ENCODE measurements at places on chromosomes 16 and 17.

DNA sequence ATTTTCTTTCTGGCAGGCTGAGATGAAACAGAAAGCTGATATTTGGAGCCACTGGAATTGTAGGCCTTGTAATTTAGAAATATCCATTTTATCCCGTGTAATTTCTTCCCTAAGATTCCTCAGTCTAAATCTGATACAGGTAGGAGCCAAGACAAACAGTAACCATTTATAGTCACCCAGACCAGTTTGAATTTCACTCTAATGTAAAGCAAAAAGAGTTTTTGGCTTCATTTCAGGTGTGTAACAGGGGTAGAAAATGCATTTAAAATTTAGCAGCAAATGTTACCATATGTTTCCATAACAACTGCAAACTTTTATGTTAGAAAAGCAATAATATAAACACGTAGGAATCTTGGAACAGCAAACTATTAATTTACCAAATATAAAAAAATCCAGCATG, 249.4 kb downstream of the FTO start:
- DNase-seq, result no peak

GRCh38 chr17:77887464-77888241, 70.8 kb upstream of the TNRC6C start:
- DNase-seq, result peak; percentile 82

GRCh38 chr17:55456307-55457240, 34.9 kb upstream of the MMD start:
- DNase-seq, result no peak

DNA sequence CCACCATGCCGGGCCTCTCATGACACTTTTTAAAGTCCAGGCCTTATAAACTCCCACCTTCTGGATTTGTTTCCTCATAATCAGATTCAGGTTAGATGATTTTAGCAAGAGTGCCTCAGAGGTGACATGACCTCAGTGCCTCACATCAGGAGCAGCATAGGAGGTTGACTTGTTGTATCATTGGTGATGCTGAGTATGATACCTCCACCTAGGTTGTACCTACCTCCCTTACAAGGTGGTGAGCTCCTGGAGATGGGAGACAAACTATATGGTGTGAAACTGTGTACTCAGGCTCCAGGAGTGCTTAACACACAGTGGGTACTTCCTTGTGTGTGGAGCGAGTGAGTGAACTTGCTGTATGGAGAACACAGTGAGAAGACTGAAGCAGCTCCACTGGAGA, 18.6 kb downstream of the NDUFAB1 start:
- no peak for DNase-seq

DNA sequence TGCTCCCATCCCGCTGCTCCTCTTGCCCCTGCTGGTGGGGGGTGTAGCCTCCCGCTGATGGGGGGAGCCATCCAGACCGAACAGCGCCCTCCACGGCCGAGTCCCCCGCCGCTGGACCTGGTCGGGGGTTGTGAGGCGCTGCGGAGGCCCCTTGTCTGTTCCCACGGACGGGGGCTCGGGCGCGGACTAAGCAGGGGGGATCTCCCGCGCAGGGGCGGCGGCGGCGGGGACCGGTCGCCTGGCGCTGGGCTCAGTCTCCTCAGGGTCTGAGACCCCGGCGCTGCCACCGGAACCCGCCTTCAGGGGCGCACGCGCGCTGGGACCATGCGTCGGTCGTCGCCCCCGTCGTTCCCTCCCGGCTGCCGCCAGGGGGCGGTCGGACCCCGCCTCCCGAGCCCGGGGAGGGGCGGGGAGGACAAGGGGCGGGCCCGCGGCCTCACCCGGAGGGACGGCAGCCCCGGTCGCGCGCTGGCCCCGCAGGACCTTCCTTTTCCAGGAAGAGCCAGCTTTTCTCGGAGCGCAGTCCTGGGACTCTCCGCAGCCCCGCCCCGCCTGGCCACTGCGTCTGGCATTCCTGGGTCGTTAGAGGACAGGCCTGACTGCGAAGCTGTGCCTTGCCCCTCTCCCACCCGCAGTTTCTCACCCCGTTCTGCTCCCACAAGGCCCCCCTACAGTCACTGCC, 6.3 kb upstream of the IL32 start:
- peak; percentile 94 for DNase-seq

DNA sequence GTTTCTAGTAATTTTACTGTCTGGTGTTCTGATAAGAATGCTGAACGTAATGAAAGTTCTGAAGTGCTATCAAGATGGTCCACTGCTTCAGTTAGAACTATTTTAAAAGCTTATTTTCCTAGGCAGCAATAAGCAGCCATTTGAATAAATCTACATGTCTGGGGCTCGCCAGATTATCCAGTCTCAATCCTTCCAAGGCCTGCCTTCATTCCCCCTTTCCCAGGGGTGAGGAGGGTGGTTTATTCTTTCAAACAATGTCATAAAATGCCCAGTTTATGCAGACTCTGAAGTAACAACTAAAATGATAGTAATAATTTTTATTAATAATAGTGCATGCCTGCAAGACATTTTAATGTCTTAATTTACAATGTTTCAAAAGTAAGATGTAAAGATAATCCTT, 2.4 kb downstream of the CDH11 start:
- no peak for DNase-seq

GRCh38 chr17:83199500-83200201, 120.2 kb downstream of the METRNL start:
- peak; percentile 88 for DNase-seq

DNA sequence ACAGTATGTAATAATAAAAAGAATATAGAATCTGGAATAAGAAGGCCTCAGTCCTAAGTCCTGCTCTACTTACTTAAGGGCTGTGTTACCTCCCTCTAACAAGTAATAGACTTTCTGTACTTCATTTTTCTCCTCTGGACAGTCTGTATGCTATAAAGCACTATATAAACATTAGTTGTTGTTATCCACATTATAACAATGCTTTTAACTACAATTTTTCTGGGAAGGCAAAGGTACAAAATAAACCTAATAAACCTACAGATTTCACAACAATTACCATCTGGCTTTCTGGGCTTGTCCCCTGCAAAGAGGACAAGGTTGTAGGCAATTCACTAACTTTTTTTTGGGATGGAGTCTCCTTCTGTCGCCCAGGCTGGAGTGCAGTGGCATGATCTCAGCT, 32.7 kb downstream of the RFFL start:
- no peak for DNase-seq

- no peak for DNase-seq
Observed at GRCh38 chr17:55710829-55711496, 11.7 kb downstream of the TMEM100 start.

GRCh38 chr16:69169051-69169450, 17.9 kb upstream of the SNTB2 start:
- no peak for DNase-seq

DNA sequence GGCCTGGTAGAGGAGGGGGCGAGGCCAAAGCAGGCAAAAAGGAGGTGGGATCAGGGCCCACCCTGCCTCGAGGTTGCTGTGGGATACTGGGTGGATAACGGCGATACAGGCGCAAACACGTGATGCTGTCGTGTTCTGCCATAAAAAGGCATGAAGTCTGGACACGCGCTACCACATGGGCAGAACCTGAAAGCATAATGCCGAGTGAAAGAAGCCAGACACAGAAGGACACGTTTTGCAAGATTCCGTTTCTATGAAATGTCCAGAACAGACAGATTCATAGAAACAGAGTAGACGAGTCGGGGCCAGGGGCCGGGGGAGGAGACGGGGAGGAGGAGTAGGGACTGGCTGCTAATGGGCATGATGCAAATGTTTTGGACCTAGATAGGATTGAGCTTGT, 43.5 kb downstream of the ZDHHC7 start:
- DNase-seq, result no peak

GRCh38 chr16:27465483-27465879, 63.5 kb downstream of the IL21R start:
- DNase-seq, result no peak

GRCh38 chr17:82449131-82449882, 1.2 kb downstream of the CYBC1 start:
- no peak for DNase-seq

DNA sequence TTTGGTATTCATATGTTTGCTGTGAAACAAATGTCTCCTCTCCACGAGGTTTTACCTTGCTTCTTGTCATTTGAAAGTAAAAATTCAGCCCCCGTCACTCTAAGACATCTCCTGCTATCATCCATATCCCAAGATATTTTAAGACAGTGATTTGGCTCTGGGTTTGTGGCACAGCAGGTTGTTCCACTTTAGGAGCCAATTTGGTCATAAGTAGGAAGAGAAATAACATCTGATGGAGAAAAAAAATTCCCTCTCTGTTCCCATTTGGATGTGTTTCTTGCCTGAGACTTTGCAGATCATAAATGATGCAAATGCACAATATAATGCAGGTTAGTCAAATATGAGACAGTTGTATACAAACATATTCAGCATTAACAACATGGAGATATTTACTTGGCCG, 309.5 kb downstream of the CDH8 start:
- no peak for DNase-seq

DNA sequence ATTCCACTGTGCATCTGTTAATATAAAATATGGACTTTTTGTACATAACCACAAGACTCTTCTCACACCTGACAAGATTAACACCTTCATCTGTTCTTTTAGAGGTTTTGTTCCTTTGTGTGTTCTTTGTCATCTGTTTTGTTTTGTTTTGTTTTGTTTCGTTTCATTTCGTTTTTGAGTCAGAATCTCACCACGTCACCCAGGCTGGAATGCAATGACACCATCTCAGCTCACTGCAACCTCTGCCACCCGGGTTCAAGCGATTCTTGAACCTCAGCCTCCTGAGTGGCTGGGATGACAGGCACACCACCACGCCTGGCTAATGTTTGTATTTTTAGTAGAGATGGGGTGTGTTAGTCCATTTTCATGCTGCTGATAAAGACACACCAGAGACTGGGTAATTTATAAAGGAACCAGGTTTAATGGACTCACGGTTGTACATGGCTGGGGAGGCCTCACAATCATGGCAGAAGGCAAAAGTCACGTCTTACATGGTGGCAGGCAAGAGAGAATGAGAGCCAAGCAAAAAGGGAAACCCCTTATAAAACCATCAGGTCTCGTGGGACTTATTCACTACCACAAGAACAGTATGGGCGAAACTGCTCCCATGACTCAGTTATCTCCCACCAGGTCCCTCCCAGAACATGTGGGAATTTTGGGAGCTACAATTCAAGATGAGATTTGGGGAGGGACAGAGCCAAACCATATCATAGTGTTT, 22.3 kb downstream of the C16orf90 start:
- DNase-seq, result peak; percentile 15

GRCh38 chr16:8919089-8919933, 37.2 kb downstream of the LITAFD start:
- no peak for DNase-seq

DNA sequence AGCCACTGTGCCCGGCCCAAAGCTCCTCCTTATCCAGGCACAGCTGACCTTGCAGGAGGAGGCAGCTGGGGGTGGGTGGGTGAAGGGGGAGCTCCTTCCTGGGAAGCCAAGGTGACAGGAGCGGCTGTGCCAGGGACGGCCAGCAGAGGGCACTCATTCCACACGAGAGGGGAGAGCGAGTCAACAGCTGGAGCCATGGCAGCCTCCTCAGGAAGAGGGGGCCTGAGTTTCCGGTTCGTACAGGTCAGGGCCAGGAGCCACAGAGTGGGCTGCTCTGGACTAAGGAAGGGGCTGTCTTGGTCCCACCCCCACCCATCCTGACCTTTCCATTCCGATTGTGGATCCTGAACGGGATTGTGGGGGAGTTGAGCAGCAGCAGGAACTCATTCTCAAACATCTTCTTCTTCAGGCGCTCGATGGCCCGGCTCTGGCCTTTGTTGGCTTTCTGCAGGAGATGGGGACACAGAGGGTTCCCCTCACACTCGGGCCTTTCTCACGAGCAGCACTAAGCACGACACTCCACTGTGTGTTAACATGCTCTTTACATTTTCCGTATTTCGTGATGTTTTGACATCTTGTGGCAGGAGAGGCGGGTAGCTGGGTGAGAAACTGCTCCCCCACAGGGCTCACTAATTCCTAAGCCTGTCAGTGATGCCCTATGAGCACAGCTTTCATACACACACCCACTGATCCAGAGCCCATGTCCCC, 61.6 kb downstream of the TIMM22 start:
- DNase-seq, result peak; percentile 40

GRCh38 chr17:44575403-44575802, 18.1 kb downstream of the FZD2 start:
- DNase-seq, result no peak

GRCh38 chr17:61131585-61131984, 268.1 kb upstream of the TBX2 start:
- no peak for DNase-seq

DNA sequence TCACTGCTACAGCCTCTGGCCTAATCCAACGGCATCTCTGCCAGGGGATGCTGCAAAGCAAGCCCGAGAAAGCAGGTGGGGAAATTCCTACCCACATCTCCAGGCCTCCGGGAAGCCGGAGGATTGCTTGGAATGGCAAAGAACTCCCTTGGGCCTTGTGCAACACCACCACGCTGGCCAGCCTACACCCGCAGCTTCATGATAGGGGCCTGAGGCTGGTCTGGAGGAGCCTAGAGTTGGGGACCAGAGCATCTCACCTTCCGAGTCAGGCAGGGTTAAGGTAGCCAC, 20.3 kb downstream of the GGA3 start:
- no peak for DNase-seq

DNA sequence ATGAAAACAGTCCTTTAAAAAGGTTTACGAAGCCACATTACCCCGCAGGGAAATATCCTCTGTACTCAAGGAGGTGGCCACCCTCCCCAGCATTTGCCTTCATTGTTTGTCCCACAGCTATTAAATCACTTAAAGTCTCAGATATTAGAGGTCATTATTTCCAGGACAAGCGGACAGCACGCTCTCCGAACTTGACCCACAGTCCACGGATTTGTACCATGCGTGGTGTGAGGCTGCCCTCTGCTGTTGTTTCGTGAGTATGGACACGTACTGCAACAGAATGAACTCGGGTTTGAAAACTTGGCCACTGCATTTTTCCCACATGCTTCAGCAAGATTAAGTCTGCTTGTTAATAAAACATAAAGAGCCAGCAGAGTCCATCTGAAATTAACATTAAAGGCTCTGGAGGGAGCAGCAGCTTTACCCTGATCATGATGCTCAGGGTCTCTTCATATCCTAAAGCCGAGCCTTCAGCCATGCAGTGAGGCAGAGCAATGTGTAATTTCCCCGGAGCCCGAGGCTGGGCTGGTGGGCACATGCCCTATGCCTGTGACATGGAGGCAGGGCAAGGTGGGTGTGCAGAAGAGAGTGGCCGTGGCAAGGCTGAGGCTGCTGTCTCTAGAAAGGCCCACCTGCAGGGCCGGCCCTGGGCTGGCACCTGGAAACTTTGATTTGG, 19.7 kb downstream of the MEAK7 start:
- peak; percentile 62 for DNase-seq

GRCh38 chr17:50423553-50424159, 2.4 kb upstream of the ACSF2 start:
- DNase-seq, result peak; percentile 99

GRCh38 chr16:4160658-4161430, 44.6 kb upstream of the ADCY9 start:
- DNase-seq, result peak; percentile 44

- DNase-seq, result peak; percentile 40
Observed at GRCh38 chr17:61770043-61770442, 93.3 kb downstream of the BRIP1 start.

- peak; percentile 21 for DNase-seq
Observed at GRCh38 chr17:59572301-59572924, 7.0 kb downstream of the DHX40 start.

GRCh38 chr16:58970775-58971174, 236.7 kb upstream of the GOT2 start:
- DNase-seq, result peak; percentile 62

Data from EH (cell line).